Activated T-helper 1 cell treated with anti-CD3 and anti-CD28 coated beads, Interleukin-12 subunit alpha, Interleukin-12 subunit beta, Interleukin-2, Interleukin-4 antibody, amounts not matched to agents 30 ng/mL and 10 ng/mL and 1 ng/mL, durations not matched to agents 14 hours and 24 hours and 36 hours (primary cell): ENCODE measurements at places on chromosomes 5 and 9. TPM values are rescaled to one million over a fixed set of nuclear protein-coding genes. Genes with fewer than 3 reads are reported as not detected.

- DNase-seq, result no peak
These were observed 87.1 kb downstream of the SETX start for GRCh38 chr9:132267660-132268059.

DNA sequence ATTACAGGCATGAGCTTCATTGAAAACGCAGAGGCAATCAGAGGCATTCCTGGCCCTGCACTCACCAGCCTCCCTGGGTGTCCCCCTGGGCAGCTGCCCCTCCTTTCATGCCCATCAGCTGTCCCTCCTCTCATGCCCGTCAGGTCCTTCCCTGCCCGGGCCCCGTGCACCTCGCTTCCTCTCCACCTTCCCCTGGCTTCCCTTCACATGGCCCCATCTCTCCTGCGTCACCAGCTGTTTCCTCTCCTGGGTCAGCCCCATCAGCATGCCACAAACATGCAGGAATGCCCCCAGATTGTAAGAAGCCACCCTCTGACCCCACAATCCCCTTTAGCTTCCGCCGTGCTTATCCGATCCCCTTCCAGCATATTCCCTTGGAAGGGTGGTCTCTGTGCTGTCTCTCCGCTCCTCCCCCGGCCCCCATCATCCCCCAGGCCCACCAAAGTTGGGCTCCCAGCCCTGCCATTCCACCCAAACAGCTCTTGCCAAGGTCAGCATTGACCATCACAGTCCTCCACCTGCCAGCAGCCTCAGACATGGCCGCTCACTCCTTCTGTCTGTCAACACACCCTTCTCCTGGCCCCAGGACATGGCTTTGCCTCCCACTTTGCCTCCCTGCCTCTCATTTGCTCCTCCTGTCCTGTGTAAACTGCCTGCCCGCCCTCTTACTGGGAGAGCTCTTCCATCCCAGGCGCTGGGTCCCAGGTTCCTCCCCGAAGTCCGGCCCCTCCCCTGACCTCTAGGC, 98.6 kb upstream of the IER5L start:
- DNase-seq, result no peak

- DNase-seq, result no peak
These were observed 23.9 kb downstream of the TLE1 start for GRCh38 chr9:81665322-81665871.

DNA sequence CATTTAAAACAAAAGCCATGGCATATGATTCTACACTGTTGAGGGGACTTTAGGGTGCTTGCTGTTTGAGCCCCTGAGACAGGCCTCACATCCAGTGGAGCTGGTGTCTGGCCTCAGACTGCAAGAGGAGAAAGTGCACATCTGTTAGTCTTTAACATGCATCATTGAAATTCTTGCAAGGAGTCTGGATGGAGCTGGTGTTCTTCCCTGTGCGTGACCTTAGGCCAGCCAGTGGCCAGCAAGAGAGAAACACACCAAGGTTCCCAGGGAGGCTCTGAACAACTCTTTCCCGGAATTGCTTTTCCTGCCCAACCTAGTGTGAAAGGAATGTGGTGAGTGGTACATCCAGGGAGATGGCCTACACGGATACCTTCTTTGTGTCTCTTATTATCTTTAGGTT, 282.8 kb upstream of the TNC start:
- no peak for DNase-seq

GRCh38 chr5:150111122-150111521, 24.8 kb upstream of the CSF1R start:
- no peak for DNase-seq

DNA sequence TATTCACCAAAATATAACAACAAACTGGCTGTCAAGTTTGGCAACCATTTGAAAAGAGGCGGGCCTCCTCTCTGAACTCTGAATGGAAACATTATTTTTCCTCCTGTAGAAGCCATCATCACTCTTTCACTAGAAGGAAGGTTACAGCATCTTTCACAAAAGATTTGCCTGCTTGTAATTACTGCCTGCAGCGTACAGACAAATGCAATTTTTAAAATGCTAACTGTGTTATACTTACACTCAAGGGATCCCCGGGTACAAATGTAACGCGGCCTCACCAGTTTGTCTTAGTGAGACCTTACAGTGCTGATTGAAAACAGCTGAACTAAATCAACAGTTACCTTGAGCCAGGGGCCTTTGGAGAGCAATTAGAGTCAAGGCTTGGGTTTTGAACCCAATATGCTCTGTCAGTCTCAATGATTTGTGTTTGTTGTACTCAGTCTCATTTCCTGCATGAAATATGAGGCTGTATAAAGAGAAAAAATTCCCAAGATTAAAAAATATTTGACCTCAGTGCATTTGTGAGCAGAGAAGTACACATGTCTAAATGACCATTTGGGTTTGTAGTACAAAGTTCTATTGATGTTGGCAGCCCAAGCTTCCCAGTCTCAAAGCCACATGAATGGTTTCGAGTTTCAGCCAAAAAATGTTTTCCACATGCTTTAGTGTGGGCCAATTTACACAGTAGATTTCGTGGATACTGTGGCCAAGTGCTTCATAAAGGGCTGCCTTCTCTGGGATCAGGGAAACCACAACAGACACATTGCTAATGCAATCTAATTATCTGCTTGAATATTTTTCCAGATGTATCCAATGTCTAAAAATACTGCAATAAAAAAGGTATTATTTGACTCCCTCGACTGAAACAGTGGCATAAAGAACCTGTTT, 500.0 kb downstream of the SPATA31D1 start:
- no peak for DNase-seq

DNA sequence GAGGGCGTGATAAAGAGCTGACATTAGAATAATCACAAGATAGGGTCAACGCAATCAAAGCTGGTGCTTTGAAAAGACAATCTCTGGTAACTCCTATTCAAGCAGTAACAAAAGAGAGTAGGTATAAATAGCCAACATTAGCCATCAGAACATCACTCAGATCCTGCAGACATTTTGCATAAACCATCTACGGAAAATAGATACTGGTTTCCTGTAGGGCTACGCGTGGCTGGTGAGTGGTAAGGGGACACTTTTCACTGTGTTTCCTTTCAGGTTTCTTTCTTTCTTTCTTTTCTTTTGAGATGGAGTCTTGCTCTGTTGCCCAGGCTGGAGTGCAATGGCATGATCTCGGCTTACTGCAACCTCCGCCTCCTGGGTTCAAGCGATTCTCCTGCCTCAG, 22.3 kb downstream of the TTF1 start:
- DNase-seq, result no peak

DNA sequence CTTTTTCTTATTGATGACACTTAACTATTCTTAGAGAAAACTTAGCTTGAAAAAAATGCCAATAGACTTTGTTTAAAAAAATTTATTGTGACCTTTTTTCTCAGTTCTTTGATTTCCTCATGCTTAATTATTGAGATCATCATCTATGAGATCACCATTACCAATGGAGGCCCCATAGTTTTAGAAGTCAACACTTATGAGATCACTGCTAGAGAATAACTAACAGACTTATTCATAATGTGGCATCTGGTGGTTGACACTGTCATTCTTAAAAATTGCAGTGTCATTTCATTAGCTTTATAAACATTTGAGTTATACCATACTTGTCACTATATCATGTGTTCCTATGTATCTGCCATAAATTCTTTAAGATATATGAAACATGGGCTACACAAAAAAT, 14.9 kb upstream of the FEM1C start:
- no peak for DNase-seq

DNA sequence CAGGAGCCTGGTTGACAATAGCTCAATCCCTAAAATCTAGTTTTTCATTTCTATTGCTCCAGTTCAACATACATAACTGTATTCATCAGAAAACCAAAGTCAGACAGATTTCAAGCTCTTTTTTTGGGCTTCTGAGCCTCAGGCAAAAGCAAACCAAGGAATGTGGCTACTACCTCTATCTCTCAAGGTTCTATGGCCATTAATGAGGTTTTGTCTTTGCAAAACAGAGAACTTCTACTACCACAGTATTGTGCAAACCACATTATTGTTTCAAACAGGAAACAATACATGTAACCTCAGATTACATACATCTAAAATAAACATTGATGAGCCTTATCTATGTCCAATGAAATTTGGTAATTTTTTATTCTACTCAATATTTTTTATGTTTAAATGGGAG, 35.5 kb upstream of the FTMT start:
- no peak for DNase-seq

- DNase-seq, result no peak
These were observed 26.7 kb downstream of the F2R start for GRCh38 chr5:76742583-76742982.

DNA sequence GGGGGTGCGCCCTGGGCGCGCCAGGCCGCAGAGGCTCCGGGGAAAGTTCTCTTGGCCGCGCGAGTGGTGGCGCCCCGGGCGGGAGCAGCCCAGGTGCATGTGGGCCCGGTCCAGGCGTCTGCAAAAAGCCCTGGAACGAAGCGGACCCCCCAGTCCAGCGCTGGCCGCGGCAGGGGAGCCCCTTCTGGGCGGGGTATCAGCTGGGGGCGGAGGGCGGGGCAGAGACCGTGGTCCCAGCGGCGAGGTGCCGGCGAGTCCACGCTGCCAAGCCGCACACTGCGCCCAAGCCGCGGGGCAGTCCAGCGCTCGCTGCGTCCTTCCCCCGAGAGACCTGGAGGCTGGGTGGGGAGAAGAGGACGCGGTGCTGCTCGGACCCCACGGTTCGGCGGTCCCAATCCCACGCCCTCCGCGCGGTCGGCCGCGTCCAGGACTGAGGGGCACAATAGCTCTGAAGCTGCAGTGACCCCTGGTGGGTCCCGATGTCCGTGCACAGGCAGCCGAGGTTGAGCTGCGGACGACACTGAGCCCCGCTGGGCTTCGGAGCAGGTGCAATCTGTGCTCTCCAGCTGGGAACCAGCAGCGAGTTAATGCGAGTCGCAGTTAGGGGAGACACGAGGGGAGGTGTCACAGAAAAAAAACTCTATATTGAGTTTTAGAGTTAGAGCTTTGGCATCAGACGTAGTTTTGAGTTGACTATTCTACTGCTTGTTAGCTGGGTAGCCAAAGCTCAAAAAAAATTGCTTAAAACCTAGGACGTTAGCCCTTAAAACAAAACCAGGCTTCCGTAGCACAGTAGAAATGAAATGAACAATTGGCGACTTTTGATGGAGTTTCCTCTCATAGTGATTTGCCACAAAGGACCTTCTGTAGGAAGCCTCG, 1.1 kb upstream of the EPB41L4A start:
- peak; percentile 4 for DNase-seq

- DNase-seq, result no peak
These were observed 8.0 kb upstream of the DCAF12 start for GRCh38 chr9:34134521-34134920.

GRCh38 chr5:173796721-173797495, 91.2 kb upstream of the CPEB4 start:
- DNase-seq, result no peak

DNA sequence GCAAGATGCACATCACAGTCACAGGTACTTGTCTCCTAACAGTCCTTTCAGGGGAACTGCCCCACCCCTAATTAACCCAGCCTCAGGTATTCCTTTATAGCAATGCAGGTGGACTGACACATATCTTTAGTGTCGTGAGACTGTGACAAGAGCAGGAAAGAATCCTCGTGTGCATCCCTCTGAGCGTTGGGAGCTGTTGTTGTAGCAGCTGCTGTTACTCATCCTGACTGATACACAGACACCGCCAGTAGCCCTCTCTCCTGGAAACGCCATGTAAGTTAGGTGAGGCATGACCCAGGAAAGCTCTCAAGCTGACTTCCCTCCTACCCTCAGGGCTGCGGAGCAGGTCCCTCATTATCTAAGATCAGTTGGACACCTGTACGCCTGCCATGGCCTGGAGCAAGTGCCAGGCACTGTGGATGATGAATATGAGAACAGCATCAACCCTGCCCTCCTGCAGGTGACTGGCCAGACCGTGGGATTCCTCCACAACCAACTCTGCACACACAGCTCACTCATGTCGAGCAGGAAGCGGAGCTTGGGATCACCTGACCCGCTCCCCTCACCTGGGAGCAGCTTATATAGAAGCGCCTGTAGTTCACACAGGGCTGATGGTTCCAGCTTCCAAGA, 10.2 kb upstream of the LCN15 start:
- no peak for DNase-seq

DNA sequence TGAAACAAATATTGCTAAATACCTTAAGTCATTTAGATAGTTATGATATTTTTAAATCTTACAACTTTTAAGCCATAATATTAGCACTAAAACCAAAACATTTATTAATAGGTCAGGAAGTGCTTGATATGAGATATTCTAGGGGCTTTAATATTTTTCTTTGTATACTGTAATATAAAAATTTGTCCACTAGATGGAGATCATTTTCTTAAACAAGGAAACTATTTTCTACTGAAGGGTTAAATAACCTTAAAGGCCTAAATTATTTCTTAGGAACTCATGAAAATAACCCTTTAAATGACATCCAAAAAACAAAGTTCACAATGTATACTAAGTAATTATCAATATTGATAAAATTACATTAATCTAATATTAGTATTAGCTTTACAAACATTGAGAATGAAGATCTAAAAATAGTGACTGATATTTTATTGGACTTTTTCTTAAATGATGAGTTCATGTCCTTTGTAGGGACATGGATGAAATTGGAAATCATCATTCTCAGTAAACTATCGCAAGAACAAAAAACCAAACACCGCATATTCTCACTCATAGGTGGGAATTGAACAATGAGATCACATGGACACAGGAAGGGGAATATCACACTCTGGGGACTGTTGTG, 635.7 kb downstream of the RAB3C start:
- no peak for DNase-seq

The NPR3 gene
- not detected in 2 replicates for total RNA-seq

The BTNL8 gene
- total RNA-seq, result not detected in 2 replicates

The PCDHB8 gene
- not detected in 2 replicates for total RNA-seq

The RAB3C gene
- total RNA-seq, result not detected in 2 replicates

The ARAP3 gene
- total RNA-seq, result 7.1 and 7.2 TPM in 2 replicates
